Stimulated activated CD4-positive, alpha-beta T cell treated with anti-CD3 and anti-CD28 coated beads, TNF-alpha, amount 100 ng/mL, for 1 hour (primary cell): ENCODE measurements at places on chromosomes 2 and 18.

DNA sequence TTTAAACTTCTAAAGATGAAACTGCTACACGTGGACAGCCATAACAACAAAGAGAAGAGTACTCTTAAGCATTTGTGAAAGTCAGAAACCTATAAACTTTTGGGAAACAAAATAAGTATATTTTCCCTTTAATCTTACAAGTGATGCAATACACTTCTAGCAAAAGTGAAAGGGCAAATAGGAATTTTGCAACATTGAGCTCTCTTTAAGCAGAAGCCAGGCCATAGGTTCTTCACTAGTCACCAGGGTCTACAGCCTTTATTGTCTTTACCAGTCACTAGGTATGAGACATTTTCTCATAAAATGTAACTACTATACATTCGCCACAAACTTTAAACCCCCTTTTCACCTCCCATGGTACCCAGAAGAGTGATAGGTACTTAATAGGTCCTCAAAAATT is 37.5 kb downstream of the SCN1A start:
- DNase-seq: no peak

DNA sequence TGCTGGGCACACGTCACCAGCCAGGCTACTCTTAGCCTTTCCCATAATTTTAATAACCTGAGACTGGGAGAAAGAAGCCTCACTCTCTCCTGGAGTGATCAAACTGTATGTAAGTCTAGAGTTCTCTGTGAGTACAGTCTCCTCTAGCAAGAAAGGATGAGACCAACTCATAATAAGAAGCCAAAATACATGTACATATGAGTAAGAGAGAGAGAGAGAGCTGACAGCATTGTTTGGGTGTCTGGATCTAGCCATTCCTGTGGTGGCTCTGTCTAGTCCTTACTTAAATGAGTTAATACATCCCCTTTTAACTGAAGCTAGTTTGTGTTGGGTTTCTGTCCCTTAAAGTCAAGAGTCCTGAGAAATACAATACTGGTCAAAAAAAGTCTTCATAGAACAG is 26.0 kb upstream of the ANXA4 start:
- no peak for DNase-seq

DNA sequence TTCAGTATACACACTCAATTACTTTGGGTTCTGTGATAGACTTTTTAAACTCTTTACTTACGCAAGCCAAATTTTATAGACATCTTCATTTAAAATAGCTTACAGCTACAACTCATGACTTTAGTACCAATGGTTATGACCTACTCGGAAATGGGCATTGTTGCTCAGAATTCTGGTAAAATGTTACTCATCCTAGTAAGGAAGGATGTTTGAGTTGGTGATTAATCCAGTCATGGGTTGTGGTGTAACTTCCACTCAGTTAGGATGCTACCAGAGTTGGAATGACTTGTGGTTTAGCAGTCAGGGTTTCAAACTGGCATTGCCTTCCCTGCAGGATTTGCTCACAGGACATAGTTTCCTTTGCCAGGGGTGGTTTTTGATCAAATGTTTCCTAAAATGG is 7.4 kb upstream of the NPC1 start:
- no peak for DNase-seq

- DNase-seq: no peak
These were observed 678.3 kb upstream of the ID2 start for GRCh38 chr2:8003462-8004075.

DNA sequence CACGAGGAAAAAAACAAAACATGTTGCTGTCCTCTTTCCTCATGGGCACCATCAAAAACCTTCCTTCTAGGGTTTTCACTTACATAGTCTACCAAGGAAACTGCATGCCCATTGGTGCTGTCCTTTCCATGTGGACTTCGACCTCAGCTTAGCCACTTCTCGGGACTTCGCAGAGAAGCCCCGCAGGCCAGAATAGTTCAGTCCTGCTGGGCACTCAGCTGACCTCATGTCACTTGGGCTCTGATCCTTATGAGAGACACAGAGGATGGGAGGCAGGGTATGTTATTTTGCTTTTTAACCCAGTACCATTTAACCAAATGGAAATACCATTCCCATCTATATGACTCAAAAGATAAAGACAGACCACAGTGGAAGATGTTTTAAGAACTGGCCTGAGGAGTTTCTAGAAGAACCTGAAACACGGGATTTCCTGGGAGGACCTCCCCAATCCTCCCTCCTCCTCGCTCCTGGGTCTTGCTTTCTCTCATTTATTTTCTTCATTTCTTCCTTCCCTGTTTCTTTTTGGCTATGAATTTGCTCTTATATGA is 28.4 kb downstream of the AAK1 start:
- DNase-seq: no peak

DNA sequence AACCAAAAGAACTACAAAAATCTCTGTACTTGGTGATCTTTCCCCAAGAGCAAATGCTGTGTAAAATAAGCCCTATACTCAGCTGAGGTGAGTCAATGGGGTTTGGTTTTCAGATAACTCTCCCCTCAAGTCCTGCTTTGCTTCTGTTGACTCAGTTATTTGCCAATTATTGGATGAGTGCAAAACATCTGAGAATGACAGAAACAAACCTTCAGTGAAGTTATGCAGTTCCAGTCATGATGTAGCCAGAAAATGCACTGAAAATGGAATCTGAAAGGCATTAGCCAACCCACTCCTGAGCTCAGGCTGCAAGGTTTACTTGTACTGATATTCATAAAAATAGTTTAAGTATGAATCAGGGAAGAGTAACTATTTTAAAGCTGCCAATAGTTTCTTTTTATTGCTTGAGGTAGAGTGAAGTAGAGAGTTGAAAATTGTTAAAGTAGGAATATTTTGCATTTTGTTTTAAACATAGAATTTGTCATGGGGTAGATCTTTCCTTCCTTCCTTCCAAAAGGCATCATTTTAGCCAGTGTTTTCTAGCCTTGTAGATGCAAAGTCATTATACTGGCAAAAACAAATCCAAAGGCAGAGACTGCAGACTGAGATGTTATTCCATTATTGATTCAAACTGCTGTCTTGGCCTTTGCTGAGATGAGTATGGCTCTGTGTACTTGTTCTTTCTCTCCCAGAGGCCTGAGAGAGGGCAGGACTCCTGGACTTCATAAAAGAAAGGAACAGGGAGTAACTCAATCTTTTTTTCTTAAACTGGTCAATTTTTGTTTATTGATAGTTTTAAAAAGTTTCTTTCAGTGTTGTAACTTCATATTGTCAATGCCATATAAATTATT is 215.3 kb downstream of the RND3 start:
- no peak for DNase-seq

DNA sequence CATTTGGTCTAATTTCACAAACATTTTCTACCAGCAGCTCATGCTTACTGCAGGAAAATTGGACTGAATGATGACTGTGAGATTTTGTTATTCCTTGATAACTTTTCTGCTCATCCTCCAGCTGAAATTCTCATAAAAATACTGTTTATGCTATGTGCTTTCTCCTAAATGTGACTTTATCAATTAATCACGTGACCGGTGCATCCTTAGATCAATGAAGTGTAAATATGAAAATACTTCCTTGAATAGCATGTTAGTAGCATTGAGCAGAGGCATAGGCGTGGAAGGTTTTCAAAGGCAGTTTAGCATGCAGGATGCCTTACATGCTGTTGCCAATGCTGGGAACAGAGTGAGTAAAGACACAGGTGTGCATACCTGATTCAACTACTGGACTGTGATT is 1002.5 kb downstream of the CBLN2 start:
- no peak for DNase-seq

DNA sequence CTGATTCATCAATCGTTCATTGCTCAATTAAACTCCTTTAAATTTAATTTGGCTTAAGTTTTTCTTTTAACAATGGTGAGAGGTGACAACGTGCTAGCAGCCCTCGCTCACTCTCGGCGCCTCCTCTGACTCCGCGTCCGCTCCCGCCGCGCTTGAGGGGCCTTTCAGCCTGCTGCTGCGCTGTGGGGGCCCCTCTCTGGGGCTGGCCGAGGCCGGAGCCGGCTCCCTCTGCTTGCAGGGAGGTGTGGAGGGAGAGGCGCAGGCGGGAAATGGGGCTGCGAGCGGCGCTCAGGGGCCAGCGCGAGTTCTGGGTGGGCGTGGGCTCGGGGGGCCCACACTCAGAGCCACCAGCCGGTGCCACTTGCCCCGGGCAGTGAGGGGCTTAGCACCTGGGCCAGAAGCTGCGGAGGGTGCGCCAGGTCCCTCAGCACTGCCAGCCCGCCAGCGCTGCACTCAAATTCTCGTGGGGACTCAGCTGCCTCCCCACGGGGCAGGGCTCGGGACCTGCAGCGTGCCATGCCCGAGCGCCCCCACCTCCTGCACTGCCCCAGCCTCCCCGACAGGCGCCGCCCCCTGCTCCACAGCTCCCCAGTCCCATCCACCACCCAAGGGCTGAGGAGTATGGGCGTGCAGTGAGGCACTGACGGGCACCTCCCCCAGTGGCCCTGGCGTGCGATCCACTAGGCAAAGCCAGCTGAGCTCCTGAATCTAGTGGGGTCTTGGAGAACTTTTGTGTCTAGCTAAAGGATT is 19.6 kb downstream of the ANKMY1 start:
- DNase-seq: no peak

GRCh38 chr2:240857039-240858008 is 11.3 kb upstream of the AGXT start:
- no peak for DNase-seq

DNA sequence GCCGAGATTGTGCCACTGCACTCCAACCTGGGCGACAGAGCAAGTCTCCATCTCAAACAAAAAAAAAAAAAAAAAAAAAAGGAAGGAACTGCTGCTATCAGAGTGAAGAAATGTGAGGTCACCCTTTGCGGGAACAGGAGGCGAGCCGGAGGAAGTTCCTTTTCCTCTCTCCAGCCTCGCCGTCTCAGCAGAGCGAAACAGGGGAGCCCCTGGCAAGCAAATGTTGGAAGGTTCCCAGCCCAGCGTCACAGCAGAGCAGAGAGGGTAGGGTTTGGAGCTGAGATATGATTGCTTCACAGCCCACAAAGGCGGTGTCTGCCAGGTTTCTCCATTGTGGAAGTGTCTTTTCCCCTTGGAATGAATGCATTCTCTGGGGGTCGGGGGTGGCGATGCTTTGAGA is 28.5 kb downstream of the SLC20A1 start:
- no peak for DNase-seq

GRCh38 chr18:25594351-25594750 is 242.4 kb upstream of the ZNF521 start:
- DNase-seq: no peak

- no peak for DNase-seq
These were observed 18.3 kb downstream of the DTYMK start for GRCh38 chr2:241668354-241668753.

GRCh38 chr2:174752403-174753037 is 11.8 kb downstream of the CHRNA1 start:
- DNase-seq: no peak

GRCh38 chr18:24500217-24500616 is 39.8 kb downstream of the HRH4 start:
- no peak for DNase-seq

GRCh38 chr2:225013425-225014365 is 28.6 kb downstream of the DOCK10 start:
- DNase-seq: no peak

DNA sequence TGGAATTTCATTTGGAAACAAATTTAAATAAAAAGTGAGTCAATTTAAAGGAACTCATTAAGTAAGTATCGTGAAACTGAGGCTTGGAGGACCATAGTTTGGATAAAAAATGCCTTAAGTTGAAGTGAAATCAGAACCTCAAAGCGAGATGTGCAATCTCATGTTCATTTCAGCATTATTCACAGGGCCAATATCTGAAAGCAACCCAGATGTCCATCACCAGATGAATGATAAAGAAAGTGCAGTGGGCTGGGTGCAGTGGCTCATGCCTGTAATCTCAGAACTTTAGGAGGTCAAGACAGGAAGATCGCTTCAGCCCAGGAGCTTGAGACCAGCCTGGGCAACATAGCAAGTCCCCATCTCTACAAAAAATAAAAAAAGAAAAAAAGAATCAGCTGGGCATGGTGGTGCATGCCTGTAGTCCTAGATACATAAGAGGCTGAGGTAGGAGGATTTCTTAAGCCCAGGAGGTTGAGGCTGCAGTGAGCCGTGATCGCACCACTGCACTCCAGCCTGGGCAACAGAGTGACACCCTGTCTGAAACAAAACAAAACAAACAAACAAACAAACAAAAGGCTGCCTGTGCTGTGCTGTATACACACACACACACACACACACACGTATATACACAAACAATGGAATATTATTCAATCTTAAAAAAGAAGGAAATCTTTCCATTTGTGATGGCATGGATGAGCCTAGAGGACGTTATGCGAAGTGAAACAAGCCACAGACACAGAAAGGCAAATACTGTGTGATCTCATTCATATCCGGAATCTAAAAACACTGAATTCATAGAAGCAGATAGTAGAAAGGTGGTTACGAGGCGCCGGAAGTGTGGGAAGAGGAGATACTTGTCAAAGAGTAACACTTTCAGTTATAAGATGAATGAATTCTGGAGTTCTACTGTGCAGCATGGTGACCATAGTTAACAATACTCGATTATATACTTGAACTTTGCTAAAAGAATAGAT is 14.5 kb downstream of the SH3RF3 start:
- no peak for DNase-seq

- DNase-seq: no peak
These were observed 320.5 kb upstream of the NCKAP5 start for GRCh38 chr2:133888621-133889219.

GRCh38 chr2:170887496-170887895 is 41.6 kb upstream of the GORASP2 start:
- no peak for DNase-seq

- no peak for DNase-seq
These were observed 537.4 kb upstream of the VRK2 start for GRCh38 chr2:57509189-57509588.

DNA sequence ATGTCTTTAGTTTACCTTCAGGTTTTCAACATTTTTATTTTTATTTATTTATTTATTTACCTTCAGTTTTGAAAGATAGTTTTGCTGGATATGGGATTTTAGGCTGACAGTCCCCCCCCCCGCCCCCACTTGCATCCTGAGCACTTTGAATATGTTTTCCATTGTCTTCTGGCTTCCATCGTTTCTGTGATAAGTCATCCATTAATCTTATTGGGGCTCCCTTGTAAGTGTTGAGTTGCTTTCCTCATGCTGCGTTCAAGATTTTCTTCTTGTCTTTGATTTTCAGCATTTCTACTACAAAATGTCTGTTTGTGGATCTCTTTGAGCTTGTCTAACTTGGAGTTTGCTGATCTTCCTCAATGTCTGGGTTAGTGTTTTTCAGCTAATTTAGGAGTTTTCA is 19.4 kb upstream of the LDLRAD4 start:
- DNase-seq: no peak

DNA sequence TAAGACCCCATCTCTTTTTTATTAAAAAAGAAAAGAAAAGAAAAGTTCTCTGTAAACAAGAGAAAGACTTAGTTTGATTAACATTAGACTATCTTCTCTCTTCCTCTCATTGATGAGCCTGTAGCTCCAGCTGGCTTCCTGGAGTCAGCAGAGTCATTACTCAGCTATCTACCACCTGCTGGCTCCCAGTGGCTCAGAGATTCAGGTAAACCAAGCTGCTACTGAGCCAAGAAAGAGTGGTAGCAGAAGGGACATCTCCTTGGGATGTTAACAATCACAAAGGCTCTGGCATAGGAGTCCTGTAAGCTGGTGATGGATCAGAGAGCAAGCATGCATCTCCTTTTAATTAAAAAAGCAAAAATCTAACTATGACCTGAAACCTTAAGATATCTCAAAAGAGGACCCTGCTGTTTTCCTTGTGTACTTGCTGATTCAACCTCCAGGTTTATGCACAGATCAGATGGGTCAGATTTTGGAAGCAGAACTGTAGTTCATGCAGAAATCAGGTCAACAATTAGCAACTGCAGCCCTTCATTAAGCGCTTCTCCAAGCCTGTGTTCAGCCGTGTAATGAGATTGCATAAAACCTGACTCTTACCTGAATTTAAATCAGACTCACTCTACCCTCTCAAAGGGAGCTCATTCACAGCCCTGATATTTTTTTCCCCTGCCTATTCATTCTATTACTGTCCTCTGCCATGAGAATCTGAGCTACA is 225.8 kb downstream of the RNF152 start:
- DNase-seq: no peak
